ENCODE measurements at places on chromosomes 12 and 14. TPM values are rescaled to one million over a fixed set of nuclear protein-coding genes. Genes with fewer than 3 reads are reported as not detected.

SCFD1 gene
- total RNA-seq, result 80.4 TPM

CDC42BPB gene
- 1.2 TPM for total RNA-seq

KLHDC1 gene
- total RNA-seq, result 2.0 TPM

TMBIM4 gene
- 87.3 TPM for total RNA-seq

PRKAG1 gene
- 73.7 TPM for total RNA-seq

LUM gene
- total RNA-seq, result not detected

BRI3BP gene
- 19.8 TPM for total RNA-seq

FAM222A gene
- total RNA-seq, result 0.80 TPM

SCNN1A gene
- not detected for total RNA-seq

SLC25A47 gene
- total RNA-seq, result not detected

GDF3 gene
- not detected for total RNA-seq

DNAJC22 gene
- not detected for total RNA-seq

Measured in T-helper 1 cell treated with Interleukin-12 subunit alpha and Interleukin-12 subunit beta and Interleukin-4 antibody, amounts not matched to agents 30 ng/mL and 1 ng/mL, for 36 hours (primary cell).